Stimulated activated CD4-positive, alpha-beta T cell treated with anti-CD3 and anti-CD28 coated beads, Interleukin-12 subunit alpha, Interleukin-12 subunit beta, amount 100 ng/mL, for 48 hours (primary cell): ENCODE measurements at places on chromosomes 3 and 15.

- no peak for DNase-seq
Observed at GRCh38 chr15:42456971-42457370, 34.0 kb downstream of the ZNF106 start.

DNA sequence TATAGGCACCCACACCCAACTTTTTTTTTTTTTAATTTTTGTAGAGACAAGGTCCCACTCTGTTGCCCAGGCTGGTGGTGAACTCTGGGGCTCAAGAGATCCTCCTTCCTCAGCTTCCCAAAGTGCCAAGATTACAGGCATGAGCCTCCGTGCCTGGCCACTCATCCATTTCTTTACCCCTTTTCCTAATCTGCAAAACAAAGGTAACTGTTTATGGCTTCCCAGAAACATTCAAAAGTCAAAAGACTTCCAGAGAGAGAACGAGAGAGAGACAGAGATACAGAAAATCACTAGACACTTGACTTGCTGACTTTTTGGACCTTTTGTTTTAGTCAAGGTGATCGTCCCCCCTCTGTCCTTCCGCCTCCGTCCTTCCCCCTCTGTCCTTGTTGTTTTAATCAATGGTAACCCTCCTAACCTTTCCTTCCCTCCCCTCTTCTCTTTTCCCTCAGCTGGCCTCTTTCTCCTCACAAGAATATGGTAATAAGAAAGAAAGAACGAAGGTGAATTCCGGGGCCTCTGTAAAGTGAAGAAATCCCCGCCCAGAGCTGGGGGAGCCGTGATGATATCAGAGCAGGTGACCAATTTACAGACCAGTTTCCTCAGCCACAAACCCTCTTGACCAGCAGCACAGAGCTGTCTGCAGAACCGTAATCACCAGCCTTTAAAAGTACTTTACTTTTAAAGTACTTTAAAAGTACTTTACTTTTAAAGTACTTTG is 21.9 kb downstream of the KLHL6 start:
- no peak for DNase-seq

- no peak for DNase-seq
Observed at GRCh38 chr3:149280671-149281349, 52.6 kb downstream of the TM4SF18 start.

DNA sequence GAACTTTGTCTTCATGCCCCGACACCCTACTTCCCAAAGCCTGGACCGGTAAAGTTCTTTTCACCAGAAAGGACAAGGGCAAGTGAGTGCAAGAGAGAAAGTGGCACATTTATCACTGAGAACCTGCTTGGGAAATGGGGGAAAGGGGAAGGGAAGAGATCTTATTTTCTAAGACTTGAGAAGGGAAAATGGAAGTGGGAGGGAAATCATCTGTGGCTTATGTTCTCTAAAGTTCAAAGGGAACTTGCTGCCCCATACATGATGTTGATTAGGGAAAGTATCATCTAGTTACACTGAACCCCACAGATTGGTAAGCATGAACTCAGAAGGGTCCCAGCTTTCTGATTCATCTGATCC is 199.5 kb upstream of the LPP start:
- DNase-seq, result no peak

DNA sequence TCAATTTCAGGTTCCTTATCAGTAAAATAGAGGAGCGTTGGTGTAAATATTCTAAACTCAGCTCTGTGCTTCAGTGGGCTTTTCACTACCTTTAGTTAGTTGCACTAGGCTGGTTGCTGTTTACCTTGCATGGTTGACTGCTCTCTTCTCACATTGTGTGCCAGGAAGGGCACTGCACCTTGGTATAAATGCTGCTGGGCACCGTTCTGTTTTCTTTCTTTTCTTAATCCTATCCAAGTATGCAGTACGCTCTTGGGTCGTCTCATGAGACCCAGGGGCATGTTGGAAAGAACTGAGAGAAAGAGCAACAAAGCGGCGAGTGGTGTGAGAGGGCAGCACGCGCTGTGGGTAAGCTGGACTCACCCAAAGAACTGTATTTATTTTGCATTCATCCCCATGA is 22.4 kb downstream of the KCNMB2 start:
- no peak for DNase-seq

DNA sequence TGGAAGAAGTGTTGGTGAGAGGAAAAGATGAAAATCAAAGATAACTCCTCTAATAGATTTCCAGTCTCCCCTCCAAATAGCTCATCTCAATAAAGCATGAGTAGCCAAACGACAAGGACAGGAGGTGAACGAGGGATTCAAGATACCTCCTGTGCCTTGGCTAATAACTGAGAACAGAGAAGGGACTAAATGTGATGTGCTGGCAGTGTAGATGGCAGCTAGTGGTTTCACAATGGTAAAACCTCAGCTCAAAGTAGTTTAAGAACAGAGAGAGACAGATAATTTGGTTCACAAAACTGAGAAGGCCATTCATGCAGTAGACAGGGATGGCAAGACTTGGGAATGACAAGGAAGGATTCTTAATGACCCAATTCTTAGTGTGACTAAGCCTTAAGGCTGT is 292.6 kb downstream of the EFHB start:
- no peak for DNase-seq

DNA sequence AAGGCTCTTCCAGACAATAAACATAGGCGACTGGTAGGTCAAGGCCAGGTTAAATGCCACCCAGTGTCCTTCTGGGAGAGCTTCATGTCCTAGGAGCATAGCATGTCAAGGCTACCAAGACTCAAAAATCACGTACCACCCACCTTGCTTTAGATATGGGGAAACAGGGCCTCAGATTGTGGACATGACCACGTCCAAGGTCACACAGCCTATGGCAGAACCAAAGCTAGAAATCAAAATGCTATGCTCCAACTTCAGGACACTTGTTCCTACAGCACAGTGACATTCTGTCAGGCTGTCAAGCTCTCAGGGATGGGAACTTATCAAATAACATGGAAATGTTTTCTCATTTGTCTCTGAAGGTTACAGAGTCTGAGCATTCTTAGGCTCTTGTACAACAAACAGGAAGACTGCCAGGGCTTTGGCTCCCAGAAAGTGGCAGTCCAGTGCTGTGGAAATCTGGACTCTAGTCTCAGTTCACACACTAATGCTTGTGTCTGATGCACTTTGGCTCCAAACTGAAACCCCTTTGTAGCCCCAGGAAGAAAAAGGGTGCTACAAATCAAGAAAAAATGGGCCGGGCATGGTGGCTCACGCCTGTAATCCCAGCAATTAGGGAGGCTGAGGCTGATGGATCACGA is 170.4 kb upstream of the LPP start:
- DNase-seq, result no peak

DNA sequence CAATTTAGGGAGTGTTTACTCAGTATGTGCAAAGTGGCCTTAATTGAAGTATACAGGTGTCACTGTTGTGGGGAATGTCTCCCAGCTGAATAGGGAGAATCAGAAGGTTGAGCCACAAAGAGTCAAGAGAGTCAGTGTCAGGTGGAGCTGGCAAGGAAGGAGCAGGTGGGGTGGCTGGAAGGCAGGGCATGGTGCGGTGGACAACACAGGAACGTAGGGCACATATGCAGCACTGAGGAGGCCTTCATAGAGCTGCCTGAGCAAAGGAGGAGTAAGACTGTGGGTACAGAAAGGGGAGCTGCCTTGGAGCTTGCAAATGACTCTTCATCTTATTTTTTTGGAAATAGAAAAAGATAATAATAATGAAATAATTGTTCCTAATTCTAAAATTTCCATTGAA is 20.0 kb downstream of the ARHGEF3 start:
- DNase-seq, result no peak

GRCh38 chr15:34188711-34189110 is 21.2 kb downstream of the KATNBL1 start:
- DNase-seq, result no peak

DNA sequence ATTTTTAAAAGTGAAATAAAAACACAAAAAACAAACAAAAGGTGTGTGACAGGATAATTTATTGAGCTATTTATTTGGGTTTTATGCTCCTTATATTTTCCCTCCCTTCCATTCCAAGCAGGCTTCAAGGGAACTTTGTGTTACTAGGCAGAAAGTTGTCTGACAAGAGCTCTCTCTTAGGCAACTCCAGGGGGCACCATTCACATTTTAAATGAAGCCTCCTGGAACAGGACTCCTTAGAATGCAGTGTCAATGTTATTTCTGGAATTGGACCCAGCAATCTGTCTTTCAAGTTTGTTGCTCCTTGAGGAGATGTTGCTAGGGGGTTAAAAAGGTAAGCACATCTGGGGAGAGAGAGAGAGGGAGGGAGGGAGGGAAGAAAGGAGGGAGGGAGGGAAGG is 5.4 kb upstream of the RFX7 start:
- no peak for DNase-seq

DNA sequence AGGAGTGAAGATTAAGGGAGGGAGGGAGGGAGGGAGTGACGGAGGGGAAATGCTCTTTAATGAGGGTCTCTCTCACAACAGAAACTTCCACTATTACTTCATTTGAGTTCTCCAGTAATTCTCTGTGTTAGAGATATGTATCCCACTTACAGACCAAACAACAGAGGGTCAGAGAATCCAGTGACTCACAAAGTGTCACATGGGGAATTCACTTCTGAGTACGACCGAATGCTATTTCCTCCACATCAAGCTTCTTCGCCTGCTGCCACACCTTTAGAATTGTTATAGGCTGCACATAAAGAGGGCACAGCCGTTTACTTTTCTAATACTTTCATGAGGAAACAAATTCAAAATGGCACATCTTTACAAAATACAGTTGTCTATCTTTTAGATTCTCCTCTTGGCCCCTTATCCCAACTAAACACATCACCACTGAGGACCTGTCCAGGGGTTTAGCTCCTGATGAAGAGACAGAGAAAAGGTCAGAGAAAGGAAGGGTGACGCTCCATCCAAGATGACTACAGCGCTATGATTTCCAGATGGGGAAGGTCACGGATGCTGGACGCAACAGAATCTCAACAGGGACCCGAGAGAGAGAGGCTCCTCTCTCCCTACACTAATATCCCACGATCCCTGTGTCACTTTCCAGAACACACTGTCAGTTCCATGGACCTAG is 119.0 kb downstream of the XXYLT1 start:
- DNase-seq, result no peak

GRCh38 chr3:133838296-133838789 is 32.7 kb downstream of the SRPRB start:
- no peak for DNase-seq

- DNase-seq, result no peak
Observed at GRCh38 chr3:175911937-175912336, 1052.8 kb downstream of the NAALADL2 start.

DNA sequence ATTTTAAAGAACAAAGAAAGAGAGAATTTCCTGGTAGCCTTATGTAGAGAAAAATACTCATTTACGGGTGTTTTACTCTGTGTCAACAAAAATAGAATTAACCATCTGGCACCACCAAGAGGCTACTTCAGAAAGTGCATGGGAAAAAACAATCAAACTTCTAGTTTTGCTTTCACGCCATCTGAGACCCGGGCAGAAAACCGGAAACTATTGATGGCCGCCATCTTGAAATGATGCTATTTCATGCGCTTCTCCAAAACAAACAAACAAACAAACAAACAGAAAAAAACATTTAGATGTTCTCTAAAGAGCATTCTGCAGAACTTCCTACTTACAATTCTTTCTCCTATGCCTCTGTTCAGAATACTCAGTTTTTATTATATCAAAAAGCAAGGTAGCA is 49.4 kb upstream of the SYNPR start:
- DNase-seq, result no peak

DNA sequence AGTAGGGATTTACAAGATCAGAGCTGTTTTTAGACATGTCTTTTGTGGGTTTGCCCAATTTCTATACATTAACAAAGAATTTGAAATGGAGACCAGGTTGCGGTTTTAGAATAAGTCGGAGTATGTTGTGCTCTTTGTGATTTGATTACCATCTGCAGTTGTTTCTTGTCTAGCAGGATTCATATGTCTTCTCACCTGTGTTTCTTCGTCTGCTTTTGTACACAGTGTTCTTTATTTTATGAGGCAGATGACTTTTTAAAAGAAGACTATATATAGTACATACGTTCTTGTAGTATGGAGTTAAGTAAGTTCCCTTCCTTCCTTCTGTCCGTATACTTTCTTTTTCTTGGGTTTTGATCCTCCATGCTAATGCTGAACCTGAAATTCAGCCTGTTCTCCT is 175.3 kb upstream of the LRRFIP2 start:
- no peak for DNase-seq

GRCh38 chr15:38610748-38611147 is 46.1 kb upstream of the RASGRP1 start:
- peak; percentile 46 for DNase-seq

DNA sequence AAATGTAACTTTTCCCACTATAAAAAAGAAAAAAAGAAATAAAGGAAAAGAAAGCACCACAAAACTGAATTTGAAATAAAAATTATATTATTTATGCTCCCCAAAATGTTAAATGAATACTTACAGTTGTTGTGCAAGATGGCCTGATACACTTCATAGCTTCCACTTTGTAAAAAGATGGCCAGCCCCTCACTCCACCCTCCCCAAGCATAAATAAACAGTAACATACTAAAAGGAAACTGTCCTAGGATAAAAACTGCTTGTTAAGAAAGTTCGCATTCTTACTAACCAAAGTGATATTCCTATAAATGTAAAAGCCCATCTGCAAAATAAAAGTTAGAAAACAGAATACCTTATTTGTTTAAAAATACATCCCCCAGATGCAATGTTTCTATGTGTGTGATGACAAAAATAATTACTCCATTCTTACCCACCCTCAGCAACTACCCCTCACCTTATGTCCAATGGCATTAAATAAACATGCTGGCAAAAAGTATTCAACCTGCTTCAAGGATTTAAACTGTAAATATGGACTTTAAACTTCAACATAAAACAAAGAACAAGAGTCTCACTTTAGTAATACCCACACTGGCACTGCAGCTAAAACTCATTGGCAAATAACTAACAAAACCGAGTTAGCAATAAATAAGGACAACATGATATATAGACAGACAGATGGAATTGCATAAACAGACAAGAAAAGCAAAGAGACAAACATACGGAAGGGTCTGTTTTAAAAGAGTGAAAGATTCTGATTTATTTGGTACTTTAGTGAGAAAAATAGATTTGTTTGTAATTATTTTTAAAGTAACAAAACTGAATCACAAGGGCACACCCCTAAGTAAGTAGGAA is 47.7 kb downstream of the ZBTB20 start:
- no peak for DNase-seq

DNA sequence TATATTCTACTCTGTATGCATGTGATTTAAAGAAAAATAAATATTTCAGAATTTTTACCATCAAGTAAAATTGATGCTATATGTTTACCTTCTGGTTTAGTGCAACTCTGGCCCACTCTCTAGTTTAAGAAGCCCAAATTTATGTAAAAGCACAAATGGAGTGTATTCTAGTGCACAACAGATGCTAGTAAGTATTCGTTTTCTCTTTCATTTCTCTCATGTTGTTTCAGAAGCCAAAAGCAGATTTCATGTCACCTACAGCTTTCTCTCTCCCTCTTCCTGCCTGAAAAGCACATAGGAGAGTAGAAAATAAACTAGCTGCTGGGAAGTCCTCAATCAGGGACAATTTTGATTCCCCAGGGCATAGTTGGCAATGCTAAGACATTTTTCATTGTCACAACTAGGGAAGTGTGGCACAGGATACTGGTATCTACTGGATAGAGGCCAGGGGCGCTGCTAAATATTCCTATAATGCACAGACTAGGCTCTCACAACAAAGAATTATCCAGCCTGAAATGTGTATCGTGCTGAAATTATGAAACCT is 147.4 kb upstream of the ARHGEF26 start:
- no peak for DNase-seq

GRCh38 chr3:135865553-135865952 is 100.0 kb upstream of the PPP2R3A start:
- no peak for DNase-seq

- DNase-seq, result no peak
Observed at GRCh38 chr3:188287762-188288505, 134.0 kb downstream of the LPP start.

GRCh38 chr3:4745235-4745610 is 234.0 kb upstream of the BHLHE40 start:
- DNase-seq, result no peak

GRCh38 chr3:22117751-22118346 is 366.8 kb upstream of the ZNF385D start:
- no peak for DNase-seq
